ENCODE measurements at places on chromosomes 7 and 10.

- DNase-seq, result peak; percentile 97
Measured at GRCh38 chr10:70267161-70267933, 16.5 kb downstream of the NPFFR1 start.

GRCh38 chr10:15815242-15815885 is 44.9 kb downstream of the MINDY3 start:
- DNase-seq, result no peak

- DNase-seq, result no peak
Measured at GRCh38 chr10:85446827-85447226, 919.8 kb downstream of the GRID1 start.

DNA sequence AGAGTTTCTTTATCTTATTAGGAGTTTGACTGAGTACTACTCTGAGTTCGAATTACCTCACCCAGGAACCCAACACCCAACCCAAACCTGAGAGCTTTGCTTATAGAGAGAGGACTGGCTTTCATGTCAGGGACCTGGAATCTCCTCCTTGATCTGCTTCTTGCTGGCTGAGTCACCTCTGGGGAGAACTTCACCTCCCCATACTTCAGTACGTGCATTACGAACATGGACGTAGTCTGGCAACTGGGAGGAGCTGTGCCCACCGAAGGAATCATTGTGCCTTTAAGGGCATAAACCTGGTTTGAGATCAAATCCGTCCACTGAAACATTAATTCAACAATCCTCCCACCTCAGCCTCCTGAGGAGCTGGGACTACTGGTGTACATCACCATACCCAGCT is 12.2 kb upstream of the PSAP start:
- DNase-seq, result no peak

- no peak for DNase-seq
Measured at GRCh38 chr7:119903085-119903484, 369.9 kb upstream of the KCND2 start.

DNA sequence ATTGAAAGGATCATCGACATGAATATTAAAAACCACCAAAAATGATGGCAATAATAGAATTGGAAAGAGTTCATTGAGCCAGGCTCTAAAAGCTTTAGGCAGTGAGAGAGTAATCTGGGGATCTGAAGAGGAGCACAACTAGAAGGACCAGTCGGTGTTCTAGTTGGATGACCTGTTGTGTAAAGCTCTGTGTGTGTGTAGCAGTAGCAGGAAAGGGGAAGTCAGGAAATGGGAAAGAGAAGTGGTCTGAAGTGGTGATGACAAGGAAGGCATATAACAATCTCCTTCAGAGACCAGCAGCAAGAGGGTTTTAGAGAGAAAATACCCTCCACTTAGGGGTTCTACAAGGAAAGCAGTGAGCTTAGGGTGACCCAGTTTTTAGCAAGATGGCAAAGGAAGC is 539.2 kb downstream of the HTR7 start:
- no peak for DNase-seq

GRCh38 chr7:102866535-102867215 is 46.1 kb upstream of the LRRC17 start:
- DNase-seq, result no peak

DNA sequence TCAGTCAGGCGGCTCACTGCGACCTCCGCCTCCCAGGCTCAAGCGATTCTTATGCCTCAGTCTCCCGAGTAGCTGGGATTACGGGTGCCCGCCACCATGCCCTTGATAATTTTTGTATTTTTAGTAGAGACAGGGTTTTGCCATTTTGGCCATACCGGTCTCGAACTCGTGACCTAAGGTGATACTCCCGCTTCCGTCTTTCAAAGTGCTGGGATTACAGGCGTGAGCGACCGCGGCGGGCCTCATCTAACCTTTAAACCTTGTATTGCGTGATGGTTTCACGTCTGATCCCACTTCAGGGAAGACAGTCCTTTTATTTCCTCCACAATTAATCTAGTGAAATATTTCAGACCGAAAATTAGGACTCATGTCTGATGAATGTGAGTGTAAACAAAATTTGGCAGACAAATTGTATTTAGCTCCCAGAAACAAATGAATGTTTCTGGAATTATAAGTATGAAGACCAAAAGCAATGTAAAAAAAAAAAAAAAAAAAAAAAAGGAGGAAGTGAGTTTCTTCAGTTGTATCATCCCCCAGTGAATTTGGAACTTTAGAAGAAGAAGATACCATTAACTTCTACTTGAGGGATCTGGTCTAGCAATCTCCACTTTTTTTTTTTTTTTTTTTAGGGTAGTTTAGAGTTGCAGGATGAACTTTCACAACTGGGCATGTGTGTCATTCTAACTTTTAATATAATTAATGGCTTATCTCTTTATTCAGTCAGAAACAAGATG is 1.6 kb downstream of the NUP42 start:
- no peak for DNase-seq

DNA sequence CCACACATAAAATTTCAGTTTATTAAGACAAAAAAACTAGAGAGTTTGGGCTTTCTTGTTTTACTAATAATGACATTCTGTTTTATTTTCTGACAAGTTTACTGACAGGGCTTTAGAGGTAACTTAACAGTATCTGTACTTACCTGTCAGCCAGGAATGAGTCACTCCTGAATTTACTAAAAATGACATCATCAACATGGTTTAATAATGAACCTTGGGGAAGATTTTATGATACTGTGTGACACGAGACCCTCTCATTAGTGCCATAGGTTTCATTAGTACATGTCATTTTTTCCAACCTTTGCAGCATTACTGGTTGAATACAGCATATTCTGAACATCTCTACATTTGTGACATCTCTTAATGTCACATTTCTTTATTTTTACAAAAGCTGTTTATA is 131.1 kb downstream of the KCND2 start:
- no peak for DNase-seq

DNA sequence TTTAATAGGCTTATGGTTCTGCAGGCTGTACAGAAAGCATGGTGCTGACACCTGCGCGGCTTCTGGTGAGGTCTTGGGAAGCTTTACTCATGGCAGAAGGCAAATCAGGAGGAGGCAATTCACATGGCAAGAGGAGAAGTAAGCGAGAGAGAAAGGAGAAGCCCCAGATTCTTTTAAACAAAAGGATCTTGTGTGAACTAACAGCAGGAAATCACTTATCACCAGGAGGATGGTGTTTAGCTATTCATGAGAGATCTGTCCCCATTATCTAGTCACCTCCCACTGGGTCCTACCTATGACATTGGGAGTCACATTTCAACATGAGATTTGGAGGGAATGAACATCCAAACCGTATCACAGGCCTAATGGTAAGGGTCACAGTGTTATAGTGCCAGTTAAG is 678.0 kb upstream of the KCND2 start:
- no peak for DNase-seq

- DNase-seq, result peak; percentile 62
Measured at GRCh38 chr7:40700653-40701421, 566.0 kb downstream of the SUGCT start.

GRCh38 chr10:57891201-57892006 is 376.3 kb downstream of the IPMK start:
- DNase-seq, result no peak

GRCh38 chr7:23105086-23105643 is 420 bp upstream of the KLHL7 start:
- DNase-seq, result no peak

DNA sequence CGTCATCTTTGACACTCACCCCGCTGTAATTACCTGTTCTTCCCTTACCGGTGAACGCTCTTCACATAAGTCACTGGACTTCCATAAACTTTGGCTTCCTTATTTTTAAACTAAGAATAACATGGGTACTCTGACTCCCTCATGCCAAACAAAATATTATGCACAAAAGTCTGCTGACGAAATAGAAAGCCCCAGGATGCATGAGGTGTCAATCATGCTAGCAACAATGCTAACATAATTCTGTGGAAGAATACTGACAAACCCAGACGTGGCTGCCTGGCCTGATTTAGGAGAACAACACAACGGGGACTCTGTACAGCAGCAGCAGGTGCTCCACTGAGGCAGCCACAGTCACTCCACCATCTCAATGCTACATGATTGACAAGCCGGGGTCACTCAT is 137.5 kb downstream of the CCDC71L start:
- DNase-seq, result no peak

DNA sequence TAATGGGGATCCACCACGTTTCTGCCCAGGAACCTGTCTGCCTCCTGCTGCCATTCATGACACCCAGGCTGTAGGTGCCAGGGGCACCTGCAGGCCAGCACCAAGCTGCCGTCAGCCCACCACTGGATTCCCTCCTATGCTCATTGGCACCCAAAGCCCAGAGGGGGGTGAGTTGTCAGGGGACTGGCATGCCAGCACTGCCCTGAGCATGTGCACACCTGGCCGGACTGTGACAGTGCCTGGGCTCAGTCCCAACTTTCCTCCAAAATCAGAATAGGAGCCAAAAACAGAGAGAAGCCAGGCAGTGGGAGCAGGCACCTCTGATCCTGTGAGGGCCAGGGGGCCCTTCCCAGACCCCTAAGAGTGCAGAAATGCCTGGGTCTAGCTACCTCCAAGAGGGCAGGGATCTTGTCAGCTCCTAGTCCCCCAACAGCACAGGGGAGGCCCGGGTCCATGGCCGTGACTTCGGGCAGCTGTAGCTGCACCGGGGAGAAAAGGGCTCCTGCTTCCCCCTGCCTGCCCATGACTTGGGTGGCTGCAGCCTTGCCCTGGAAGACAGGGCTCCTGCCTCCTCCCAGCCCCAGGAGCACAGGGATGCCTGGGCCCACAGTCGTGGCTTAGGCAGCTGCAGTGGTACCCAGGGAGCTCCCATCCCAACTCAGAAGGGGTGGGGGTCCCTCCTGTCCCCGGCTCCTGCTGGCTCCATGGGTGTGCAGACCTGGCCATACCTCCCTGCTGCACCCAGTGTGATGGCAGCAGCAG is 249.8 kb upstream of the DKK1 start:
- DNase-seq, result no peak

DNA sequence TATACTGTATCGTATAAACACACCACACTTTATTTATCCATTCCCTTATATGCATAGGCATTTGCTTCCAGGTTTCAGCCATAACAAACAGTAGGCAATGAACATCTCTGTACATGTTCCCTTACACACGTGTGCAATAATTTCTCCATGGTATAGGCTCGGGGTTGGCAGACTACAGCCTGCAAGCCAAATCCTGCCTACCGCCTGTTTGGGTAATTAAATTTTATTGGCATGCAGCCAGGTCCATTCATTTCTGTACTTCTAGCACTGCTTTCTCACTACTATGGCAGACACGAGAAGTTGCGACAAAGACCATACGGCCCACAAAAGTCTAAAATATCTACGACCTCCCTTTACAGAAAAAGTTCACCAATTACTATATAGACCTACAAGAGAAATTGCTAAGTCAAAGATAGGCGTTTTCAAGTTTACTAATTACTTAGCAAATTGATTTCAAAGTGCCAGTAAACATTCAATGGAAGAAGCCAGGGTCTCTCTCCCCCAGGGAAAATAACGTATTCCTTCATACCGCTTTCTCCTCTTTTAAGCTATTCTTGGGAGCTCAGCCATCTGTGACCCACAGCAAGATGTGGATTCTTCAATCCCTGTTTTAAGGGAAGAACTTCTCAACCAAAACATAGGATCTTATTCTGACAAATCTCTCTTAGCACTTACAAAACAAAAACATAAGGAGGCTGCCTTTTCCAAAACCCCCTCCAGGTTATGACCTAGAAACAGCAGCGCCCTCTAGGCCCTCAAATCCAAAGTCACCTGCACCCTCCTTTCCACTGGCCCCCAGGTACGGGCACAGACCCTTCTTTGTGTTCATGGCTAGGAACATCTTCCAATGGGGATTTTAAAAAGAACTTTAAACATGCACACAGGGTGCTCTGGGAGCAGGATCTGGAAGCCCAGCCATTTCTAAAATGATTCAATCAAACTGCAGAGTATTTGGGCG is 100.5 kb downstream of the FGFR2 start:
- DNase-seq, result no peak

DNA sequence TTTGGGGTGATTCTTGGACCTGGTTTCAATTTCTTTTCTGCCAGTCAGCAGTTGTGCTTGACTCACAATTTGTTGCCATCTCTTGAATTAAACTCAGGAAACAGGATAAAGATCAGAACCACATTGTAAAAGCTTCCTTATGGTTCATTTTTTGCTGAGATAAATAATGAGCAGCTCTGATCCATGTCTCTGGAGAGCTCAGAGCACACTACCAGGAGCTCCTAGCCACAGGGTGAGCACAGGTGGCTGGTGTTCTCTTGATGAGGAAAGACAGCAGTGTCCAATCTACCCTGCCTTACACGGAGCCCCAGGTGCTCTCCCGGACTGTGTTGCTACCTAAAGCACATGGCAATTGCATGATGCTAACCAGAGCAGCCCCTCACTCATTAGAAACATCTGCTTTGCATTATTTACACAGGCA is 17.2 kb upstream of the FAM170B start:
- DNase-seq, result no peak

- peak; percentile 94 for DNase-seq
Measured at GRCh38 chr7:70833726-70834125, 298.2 kb upstream of the GALNT17 start.

- no peak for DNase-seq
Measured at GRCh38 chr10:62394556-62395018, 20.4 kb downstream of the ZNF365 start.

DNA sequence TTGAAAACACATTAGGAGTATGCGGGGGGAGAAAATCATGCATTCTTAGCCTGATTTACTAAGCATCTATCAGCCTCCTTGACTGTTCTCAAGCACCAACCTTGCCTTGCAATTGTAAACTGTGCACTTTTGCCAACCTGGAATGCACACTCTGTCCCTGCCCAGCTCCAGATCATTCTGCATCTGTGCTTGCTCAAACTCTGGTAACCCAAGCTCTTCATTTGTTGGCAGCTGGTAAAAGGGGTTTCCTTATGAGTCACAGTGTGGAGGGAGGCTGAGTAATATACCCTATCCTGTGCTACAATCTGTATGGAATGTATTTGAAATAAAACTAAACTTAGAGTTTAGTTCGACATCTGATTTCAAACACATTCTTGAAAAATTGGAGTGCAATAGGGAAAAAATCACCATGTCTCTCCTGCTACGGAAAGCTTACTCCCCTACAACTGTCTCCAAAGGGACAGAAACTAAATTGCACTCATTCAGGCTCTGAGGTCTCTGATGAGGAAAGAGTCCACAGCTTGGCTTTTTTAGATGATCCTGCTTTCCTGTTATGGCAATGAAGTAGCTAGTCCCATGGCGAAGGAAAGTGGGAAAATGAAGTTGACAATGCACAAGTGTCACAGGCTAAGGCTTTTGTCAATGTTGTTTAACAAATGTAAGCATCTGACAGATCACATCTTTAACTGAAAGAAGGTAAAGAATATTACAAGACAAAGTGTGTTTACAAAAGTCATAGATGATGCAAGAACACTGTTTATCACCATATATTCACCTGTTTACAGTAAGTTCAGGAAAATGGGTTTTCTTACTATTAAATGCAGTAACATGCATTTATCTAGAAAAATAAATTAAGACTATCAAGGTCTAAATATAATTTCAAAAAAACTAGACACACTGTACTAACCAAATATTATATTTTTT is 61.9 kb downstream of the TES start:
- DNase-seq, result peak; percentile 95

DNA sequence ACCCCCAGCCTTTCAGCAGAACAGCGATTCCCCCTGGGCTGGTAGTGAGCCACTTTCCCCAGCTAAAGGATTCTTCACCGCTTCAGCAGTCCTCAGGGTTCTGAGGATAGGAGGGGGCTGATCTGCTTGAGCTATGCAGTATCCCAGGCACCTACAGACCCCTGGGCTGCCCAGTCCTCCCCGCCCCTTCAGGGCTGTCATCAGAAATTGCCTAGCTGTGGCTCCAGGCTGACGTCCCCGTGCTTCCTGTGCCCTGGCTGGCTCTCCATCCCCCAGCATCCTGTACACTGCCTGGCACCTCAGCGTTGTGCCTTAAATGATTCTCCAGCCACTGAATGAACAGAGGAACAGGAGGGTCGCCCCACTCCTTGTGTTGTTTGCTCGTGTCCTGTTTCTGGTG is 38.4 kb upstream of the CDH23 start:
- DNase-seq, result peak; percentile 38

- DNase-seq, result no peak
Measured at GRCh38 chr7:115052706-115053105, 130.8 kb downstream of the MDFIC start.

All from A172 (cell line).